ENCODE measurements at places on chromosomes 2 and 18.

GRCh38 chr2:932320-933115, 18.1 kb upstream of the SNTG2 start:
- no peak for DNase-seq

GRCh38 chr2:41937464-41937906, 110.3 kb upstream of the PKDCC start:
- no peak for DNase-seq

GRCh38 chr2:74577448-74577847, 22.9 kb downstream of the DOK1 start:
- DNase-seq = peak; percentile 72

GRCh38 chr2:180907731-180908130, 72.7 kb upstream of the UBE2E3 start:
- DNase-seq = no peak
